ENCODE measurements at places on chromosomes 1 and 21.

DNA sequence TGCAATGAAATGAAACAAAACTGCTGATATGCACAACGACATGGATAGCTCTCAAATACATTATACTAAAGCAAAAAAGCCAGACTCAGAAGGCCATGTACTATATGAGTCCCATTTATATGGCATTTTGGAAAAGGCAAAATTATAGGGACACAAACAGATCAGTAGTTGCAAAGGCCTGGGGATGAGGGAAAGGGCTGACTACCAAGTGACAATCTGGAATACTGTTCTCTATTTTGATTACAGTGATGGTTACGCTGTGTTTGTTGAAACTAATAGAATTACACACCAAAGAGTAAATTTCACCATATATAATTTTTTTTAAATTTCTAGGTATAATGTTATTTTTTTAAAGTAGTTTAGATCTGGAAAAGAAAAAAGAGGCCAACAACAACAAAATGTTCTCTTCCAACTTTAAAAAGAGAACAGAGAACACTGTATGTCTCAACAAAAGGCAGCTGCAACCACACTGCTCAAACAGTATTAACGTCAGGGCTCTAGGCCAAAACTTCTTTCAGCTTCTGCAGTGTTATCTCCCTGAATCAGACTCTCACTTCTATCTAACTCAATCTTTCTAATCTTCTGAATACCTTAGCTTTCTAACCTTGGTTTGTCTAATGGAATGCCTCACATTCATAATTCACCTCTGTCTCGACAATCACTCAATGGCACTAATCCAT, 75.8 kb downstream of the FOXJ3 start:
- DNase-seq = no peak

DNA sequence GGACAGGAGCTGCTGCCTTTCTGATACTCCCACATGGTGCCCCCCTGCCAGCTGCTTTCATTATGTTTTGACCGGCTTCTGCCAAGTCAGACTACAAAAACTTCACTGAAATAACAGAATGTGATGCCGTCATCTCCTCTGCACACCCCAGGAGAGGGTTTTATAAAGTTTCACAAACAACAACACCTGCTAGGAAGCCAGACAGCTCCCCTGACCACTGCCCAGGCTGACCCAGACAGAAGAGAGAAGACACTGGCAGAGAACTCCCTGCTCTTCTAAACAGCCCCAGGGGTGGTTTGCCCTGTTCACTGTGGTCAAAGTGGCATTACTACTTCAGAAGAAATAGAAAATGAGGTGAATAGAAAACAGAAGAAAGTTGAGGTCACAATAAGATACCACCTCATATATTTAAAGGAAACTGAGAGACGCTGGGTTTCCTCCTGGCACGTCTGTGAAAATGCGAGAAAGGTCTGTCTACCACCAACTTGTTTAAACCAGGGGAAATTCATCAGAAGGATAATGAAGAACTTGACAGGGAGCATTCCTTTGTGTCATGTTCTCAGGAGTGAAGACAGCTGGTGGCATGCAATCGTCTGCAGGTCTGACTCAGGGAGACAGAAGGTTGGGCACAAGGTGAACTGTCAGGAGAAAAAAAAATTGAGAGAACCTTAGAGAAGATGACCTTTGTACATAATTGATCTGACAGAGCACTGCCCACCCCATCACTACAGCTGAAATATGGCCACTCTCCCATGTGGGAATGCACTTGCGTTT, 119.0 kb upstream of the NFIA start:
- no peak for DNase-seq

DNA sequence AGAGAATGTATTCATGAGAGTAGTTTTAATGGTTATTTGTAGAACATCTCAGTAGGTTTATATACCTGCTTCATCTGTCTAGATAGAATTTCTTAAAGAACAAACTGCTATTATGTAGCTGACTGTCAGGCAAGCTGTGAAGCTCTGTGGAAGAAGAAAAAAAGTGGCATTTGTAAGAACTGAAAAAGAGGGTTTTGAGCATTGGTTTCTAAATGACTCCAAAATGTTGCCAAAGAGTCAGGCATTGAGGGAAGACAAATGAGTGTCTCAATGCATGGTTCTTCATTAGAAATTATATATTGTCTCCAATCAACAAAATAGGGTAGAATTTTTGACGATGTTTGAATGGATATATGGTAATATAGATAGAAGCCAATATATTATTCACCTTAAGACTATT, 1276.1 kb downstream of the KCNT2 start:
- no peak for DNase-seq

GRCh38 chr1:78080767-78081166, 35.0 kb downstream of the GIPC2 start:
- no peak for DNase-seq

- DNase-seq = no peak
These were observed 776 bp downstream of the ITSN1 start for GRCh38 chr21:33642896-33643657.

- DNase-seq = no peak
These were observed 786.6 kb downstream of the ADGRL2 start for GRCh38 chr1:82587371-82587770.

DNA sequence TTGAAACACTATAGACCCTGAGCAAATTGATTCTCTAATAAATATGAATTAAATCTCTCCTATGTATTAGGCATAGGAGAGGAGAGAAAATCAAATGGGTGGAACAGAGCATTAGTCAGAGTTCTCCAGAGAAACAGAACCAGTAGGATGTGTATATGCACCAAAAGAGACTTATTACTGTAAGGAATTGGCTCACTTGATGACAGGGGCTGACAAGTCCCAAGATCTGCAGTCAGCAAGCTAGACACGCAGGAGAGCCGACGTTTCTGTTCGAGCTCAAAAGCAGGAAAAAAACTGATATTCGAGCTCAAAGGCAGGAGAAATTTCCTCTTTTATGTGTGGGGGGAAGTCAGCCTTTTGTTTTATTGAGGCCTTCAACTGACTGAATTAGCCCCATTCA, 259.2 kb upstream of the KAZN start:
- no peak for DNase-seq

- DNase-seq = no peak
These were observed 124.2 kb downstream of the KCNJ6 start for GRCh38 chr21:37792046-37792445.

- no peak for DNase-seq
These were observed 30.2 kb downstream of the NUCKS1 start for GRCh38 chr1:205719762-205720161.

- no peak for DNase-seq
These were observed 33.5 kb downstream of the XCL1 start for GRCh38 chr1:168609741-168610510.

DNA sequence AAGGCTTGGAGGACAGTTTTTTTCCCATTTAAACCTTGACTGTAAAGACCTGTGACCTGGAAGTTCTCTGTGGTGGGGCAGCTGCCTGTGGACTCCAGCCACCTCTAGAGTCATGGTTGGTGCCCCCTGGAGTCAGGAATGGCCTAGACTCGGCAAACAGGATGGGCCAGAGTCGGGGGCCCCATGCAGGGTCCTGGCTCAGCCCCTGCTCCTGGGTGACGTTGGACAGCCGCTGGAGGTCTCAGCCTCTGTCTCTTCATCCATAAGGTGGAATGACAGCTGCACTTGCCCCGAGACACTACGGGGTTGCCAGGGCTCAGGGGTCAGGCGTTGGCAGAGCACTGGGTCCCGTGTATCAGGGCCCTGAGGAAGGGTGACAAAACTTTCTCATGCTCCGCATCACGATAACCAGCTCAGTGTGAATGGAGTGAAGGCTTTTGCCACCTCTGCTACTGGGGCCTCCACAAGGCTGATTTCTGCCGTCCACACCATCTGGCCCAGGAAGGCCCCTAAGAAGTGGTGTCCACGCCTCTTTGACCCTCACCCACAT, 58.5 kb upstream of the TTC34 start:
- no peak for DNase-seq

GRCh38 chr1:173212952-173213491, 5.9 kb upstream of the TNFSF4 start:
- no peak for DNase-seq

GRCh38 chr21:44920694-44921604, at the start of gene ITGB2:
TSS of gene ITGB2 (minus strand) at chr21:44920899. CDS start at chr21:44910782, 10,117 bp downstream.
- no peak for DNase-seq

- DNase-seq = no peak
These were observed 13.1 kb downstream of the ECE1 start for GRCh38 chr1:21277180-21277579.

GRCh38 chr1:29235955-29236711, at the start of gene PTPRU:
TSS of gene PTPRU (plus strand) at chr1:29236522. CDS start at chr1:29236645, 123 bp downstream.
- DNase-seq = peak; percentile 20

GRCh38 chr1:114467491-114467890, 43.5 kb downstream of the TRIM33 start:
- no peak for DNase-seq

DNA sequence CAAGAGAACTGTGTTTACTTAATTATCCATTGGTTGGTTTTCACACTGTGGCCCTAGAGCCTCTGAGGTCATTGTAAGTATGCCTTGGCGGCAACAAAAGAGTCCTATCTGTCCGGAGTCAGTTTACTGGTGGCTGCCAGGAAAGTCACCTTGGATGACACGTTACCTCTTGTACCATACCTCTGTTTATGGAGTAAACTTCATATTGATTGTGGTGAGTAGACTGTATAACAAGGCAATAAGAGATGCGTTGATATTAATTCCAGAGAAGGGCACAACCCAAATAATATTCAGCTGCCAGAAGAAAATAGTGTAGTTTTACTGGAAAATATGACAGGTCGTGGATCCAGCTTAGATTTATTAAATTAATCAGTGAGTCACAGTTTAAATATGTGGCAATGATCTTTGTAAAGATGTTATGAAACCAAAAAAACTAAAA, 20.4 kb upstream of the KIF14 start:
- no peak for DNase-seq

DNA sequence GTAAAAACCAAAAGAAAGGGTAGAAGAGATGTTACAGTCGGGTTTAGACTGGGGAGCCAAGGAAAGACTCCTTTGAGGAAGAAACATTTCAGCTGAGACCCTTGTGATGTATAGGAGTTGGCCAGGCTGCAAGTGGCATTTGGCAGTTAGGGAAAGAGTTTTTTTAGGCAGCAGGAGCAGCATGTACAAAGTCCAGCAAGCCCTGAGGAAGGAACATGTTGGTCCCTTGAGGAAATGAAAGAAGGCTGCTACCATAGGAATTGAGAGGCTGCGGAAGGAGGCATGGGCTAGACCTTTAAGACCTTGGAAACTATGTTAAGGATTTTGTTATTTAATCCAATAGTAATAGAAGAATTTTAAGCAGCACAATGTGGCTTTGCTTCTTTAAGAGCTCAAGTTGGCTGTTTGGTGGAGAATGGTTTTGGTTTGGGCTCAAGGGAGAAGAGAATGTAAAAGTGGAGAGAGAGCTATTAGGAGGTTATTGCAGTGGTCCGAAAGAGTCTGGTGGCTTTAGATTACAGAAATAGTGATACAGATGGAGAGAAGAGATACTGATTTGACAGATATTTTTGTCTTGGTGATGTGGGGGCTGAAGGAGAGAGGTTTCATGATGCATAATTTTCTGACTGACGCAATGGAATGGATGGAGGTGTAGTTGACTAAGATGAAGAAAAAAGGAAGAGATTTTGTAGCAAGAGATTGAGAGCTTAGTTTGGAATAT, 26.6 kb downstream of the SMAP2 start:
- no peak for DNase-seq

GRCh38 chr1:206705191-206705590, 20.5 kb downstream of the MAPKAPK2 start:
- no peak for DNase-seq

DNA sequence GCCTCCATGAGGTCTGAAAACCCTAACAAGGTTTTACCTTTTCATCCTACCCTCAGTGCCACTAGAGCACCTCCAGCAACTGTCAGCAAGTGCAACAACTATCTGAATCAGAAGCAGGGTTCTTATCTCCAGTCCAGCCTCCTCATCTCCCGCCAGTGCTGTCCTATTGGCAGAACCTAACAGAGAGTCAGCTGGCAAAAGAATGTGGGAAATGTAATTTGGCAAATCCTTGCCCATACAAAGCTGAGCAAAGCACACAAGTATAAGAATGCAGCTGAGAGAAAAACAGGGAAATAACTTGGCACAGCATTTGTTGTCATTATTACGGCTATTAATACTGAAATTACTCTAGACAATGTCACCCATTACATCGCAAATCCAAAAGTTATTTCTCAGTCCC, 124.2 kb downstream of the ATP6V1G3 start:
- DNase-seq = no peak

DNA sequence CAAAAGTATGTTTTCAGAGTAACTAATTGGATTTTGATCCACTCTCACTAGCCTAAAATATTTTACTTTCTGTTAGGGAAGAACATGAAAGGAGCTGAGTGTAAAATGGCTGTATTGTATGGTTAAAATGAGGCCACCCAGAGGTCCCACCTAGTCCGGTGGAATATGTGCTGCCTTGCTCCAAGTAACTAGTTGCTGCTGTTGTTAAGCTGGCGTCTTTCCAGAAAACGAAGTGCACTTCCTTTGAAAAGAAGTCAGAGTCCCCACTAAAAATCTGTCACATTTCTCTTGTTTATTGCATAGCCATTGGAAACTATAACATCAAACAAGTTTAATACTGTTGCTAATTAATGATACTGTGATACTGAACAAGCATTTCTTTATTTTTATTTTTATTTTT, 3.2 kb downstream of the SLC25A33 start:
- DNase-seq = no peak

- DNase-seq = no peak
These were observed 181.5 kb upstream of the HMGB4 start for GRCh38 chr1:33682371-33682770.

DNA sequence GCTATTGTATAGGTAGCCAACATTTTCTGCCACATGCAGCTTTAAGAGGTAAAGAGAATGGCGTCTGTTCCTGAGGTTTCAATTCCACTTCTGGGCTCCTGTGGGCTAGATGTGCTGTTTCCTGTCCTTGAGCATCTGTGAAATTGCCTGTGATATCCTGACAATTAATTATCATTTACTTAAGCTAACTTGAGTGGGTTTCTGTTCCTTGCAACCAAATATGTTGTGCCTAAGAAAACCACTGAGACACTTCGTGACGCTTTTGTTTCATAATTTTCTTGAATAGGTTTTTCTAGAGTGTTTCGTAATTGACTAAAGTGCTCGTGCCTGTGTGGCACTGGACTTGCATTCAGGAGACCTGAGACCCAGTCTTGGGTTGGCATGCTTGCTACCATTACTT, 127.3 kb upstream of the POU3F1 start:
- no peak for DNase-seq

GRCh38 chr1:108569097-108569728, 9.3 kb downstream of the EEIG2 start:
- DNase-seq = no peak

GRCh38 chr1:172724765-172725613, 66.1 kb downstream of the FASLG start:
- no peak for DNase-seq

DNA sequence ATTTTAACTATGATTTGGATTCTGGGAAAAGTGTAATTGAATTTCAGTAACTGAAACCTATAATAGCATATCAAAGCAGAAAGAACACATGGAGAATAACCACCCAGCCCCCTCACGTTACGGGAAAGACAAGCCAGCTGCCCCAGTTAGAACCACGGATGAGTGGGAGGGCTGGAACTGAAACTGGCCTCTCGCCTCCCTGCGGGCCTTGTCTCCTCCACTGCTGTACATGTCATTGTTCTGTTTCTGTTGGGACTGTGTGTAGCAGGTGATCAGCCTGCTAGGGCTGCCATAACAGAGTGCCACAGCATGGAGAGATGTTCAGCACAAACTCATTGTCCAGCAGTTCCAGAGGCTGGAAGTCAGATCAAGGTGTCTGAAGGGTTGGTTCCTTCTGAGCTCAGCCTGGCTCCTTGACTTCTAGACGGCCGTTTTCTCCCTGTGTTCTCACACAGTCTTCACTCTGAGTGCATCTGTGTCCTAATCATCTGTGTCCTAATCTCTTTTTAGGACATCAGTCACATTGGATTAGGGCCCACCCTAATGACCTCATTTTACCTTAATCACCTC, 52.4 kb downstream of the MAP3K21 start:
- no peak for DNase-seq
